GM03348 (cell line): ENCODE measurements at places on chromosomes 2 and 18.

GRCh38 chr2:162327806-162328205 is 9.3 kb upstream of the IFIH1 start:
- DNase-seq = no peak

DNA sequence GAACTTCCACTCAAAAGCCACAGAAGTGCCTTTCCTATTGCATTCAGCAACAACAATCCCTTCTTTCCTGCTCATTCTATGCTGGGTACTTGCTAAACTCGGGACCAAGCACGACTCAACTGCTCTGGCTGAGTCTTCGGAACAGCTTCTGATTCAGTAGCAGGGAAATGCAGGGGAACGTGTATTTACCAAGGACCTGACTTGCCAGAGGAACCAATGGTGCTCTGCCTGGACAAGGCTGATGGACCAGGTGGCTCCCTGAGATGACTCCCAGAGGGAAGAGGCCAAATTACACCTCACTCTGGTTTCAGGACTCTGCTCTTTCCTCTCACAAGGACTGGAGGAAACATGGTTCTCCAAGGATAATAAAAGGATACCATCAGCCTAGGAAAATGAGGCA is 12.2 kb downstream of the CXCR2 start:
- DNase-seq = no peak

DNA sequence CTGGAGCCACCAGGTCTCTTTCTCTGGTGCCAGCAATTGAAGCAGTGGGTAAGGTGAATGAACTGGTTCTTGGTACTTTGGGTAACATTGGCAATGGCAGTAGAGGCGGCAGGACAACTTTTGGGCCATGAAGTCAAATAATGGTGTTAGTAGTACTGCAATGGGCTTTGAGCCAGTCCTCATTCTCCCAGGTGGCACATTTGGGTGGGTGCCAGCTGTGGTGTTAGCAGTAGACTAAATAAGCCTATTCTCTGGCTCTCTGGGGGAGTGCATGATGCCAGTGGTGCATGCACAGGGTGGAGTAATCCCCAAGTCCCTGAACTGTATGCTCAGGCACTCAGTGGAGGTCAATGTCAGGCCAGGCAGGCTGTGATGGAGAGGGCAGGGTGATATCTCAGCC is 120.2 kb upstream of the LRRTM4 start:
- DNase-seq = no peak

DNA sequence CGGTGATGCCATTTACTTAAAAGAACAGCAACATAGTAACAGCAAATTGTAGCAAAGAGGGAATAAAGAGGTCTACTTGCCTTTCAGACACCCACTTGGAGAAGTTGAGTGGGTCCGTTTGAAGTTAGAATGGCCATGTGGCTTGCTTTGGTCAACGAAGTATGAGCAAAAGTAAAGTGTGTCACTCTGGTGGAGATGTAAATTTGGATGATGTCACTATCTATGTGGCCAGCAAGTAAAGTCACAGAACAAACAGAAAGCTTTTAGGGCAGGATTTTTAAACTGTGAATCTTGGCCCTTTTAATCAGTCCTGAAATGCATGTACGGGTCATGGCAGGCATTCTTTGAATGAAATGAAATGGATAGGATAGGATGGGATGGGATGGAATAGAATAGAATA is 120.3 kb downstream of the PAX3 start:
- DNase-seq = no peak

- no peak for DNase-seq
These were observed 98.0 kb downstream of the PTPN4 start for GRCh38 chr2:119857742-119858141.

DNA sequence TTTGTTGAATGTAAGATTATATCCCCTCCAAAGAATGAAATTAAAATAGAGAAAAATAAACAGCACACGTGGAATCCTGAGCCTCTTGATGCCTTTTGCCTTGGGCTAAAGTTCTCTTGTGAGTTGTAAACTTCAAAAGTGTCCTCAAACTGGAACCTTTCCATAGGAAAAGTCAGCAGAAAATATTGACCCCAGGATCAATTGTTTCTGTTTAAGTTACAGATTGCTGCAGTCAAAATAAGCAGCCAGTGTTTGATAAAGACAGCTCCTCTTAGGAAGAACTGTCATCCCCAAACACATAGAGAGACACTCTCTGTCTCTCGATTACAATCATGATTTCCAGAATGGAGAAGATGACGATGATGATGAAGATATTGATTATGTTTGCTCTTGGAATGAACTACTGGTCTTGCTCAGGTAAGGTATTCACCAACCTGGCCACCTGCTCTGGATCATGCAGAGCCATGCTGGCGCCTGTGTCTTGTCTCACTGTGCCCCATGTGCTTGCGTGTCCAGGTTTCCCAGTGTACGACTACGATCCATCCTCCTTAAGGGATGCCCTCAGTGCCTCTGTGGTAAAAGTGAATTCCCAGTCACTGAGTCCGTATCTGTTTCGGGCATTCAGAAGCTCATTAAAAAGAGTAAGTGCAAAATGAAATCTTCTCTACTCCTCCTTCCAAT is at the start of gene SPP2:
Gene SPP2 (plus strand): TSS at position 248 of the 681 bp plus-strand sequence. CDS start 85 bp downstream, at position 333.
- no peak for DNase-seq

- peak; percentile 71 for DNase-seq
These were observed 773 bp downstream of the MBP start for GRCh38 chr18:77131652-77132368.

GRCh38 chr2:12008425-12009061 is 262.1 kb downstream of the LPIN1 start:
- DNase-seq = no peak

DNA sequence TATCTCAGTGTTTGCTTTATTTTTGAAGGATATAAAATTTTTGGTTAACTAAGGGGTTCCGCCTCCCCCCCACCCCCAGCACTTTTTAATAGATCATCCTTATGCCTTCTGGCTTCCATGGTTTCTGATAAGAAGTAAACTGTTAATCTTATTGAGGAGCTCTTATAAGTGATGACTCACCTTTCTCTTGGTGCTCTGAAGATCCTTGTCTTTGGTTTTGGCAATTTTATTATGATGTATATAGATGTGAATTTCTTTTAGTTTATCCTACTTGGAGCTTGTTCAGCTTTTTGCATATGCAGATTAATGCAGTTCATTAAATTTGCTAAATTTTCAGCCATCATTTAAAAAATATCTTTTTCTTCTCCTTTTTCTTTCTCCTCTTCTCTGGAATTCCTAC is 91.7 kb upstream of the CTAGE1 start:
- no peak for DNase-seq

GRCh38 chr2:119419803-119420508 is 11.7 kb upstream of the TMEM37 start:
- no peak for DNase-seq

- DNase-seq = no peak
These were observed 42.8 kb upstream of the GRB14 start for GRCh38 chr2:164664070-164664469.

DNA sequence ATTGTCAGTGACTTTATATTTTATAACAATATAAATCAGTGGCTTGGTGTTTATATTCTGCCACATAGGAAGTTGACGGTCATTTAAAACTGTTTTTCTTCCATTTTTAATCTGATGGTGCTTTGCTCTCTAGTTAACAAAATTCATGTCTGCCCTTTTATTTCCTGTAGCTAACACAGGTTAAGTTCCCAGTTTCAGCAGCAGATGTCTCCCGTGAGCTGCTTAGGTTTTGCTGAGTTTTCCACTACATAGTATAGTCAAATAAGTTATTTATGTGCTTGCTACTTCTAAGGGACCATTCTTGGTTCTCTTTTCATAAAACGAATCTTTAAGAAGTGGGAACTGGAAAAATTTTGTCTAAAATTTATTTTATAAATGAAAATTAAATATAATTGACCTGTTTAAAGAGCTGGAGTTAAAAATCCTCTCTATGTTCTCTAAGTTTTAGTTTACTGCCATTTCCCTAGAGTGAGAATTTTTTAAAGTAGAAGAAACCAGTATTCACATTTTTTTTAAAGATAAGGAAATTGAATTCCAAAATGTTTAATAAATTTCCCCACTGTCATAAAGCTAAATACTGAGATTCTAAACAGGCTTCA is 20.6 kb downstream of the HTR2B start:
- DNase-seq = peak; percentile 62

DNA sequence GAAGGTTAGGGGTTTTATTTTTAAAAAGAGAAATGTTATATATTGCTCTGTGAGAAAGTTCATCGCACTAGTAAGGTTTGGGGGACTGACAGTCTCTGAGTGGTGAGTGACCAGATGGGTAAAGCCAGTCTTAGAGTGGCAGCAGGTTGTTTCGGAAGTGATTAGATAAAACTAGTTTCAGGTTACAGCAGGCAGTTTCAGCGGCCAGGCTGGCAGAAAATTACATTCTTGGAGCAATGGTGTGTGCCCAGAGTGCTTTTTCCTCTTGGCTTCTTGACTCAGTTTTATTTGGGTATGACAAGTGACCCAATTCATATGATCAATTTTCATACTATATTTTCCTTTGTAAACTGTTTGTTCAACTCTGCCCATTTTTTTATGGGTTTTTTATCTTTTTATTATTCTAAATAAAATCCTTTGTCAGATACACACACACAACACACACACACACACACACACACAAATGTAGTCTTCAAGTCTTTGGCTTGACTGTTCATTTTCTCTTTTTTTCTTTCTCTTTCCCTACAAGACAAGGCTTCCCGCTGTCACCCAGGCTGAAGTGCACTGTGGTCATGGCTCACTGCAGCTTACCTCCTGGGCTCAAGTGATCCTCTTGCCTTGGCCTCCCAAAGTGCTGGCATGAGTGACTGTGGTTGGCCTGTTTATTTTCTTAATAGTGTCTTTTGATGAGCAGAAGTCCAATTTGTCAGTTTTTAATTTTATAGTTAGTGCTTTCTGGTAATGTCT is 30.9 kb downstream of the RALBP1 start:
- DNase-seq = no peak

DNA sequence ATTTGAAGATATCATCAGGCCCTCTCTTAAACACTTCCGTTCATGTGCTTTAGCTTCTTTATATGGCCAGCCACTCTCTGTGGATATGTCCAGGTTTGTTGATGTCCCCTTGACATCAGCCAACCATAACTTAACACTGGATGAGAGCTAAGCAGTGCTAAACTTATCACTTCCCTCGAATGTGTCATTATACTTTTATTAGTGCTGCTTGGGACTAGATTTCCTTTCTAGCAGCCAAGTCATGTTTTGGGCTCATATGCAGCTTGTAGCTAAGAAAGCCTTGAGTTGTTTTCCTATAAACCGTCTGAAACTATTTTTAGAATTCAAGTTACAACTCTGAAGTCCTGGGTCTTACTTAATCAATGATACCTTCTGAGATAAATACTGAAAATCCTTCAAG is 144.8 kb upstream of the TNP1 start:
- DNase-seq = no peak

DNA sequence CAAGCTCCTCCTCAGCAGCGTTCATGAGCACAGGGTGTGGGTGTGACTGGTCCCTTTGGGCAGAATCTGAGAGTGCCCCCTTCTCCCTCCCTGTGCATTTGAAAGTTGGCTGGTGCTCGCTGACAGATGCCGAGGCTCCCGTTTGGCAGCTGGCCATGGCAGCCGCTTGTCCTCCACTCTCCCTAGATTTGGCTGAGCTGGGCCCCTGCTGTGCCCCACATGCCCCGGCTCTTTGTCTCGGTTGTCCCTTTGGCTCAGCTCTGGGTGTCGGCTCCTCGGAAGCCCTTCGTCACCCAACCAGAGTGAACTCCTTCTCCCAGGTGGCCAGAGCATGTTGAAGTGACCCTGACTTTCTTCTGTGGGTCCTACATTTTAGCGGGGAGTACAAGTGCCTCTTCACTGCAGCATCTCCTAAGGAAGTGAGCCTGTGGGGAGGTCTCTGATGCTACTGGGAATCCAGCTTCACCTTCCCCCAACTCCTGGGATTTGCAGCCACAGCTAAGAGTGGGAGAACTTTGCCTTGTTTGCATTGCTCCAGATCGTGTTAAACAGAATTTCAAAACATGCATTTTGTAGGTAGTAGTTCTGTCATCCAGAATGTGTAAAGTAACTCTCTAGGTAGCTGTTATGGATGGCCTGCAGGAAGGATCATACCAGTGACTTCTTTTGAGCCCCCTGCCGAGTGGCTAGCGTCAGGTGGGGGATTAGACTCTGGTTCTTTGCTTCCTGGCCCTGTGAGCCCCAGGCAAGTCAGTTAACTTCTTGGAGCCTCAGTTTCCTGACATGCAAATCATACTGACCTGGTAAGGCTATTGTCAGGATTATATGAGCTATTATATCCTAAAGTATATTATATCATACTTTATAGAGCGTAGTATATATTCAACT is 24.2 kb downstream of the HPCAL1 start:
- no peak for DNase-seq

- no peak for DNase-seq
These were observed 33.1 kb upstream of the TTC39C start for GRCh38 chr18:23981369-23981980.

DNA sequence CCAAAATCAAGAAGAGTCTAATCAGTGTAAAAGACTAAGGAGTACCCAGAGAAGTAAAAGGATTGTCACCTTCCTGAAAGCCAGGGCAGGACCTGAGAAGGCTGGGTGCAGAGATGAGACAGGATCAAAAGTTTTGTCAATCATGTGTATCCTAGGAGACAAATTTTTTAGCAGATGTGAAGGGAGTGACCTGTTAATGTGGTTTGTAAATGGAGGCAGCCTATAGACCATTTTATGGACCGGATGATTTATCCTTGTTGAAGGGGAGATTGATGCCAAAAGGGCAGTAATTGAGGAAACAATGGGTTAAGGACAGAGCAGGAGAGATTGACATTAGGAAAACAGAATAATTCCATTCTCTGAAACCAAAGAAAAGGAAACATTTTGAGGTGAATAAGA is 813 bp downstream of the NDC80 start:
- DNase-seq = no peak

DNA sequence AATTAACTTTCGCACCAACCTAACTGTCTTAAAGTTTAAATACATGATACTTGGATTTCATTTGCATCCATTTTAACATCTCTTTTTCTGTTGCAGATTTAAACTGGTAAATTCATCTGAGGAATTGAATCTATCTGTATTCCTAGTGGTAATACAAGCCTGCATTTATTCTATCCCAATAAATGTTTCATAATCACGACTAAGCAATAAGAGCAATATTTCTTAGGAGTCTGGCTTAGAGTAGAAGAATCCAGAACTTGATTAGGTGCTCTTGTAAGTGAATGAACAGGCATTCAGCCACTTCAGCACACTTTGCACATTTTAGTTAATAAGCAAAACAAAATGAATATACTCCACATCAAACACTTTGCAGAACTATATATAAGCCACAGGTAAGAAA is 27.0 kb downstream of the MSH6 start:
- no peak for DNase-seq
